ENCODE measurements at places on chromosomes 2 and 18.

- DNase-seq, result no peak
These were observed 279.1 kb upstream of the LYPD1 start for GRCh38 chr2:132949108-132949507.

GRCh38 chr18:62505669-62506494 lies 16.9 kb upstream of the ZCCHC2 start:
- no peak for DNase-seq

DNA sequence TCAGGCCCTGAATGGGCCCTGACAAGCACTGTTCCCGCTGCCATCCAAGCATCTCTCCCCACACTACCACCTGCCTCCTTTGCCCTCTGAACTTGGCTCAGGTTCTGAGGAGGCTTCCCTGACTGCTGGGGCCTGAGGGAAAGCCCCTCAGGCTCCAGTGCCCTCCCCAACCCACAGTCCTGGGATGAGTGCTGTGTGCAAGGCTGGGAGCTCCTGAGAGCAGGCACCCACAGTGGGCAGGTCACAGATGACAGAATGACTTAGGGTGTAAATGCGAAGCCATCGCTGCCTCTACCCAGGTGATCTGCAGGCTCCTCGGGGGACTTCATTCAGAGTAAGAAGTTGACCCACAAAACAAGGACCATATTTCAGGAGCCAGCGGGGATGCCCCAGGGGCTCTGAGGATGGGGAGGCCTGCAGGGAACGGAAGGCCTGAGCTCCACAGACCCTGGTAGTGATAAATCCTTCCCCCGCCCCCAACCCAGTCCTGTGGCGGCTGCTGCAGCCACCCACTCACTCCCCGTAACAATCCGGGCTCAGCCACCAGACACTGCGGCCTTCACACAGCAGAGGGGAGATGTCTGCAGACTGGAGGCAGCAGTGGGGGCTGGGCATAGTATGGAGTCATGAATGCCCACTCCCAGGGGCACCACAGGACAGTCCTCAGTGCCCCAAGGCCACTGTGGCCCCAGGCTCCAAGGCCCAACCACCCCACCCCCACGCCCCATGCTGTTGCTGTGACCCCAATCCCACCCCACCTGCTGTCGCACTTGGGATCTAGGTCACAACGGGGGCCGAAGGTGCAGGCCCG lies 8.9 kb downstream of the BIN1 start:
- no peak for DNase-seq

GRCh38 chr2:58072102-58072501 lies 25.5 kb downstream of the VRK2 start:
- DNase-seq, result no peak

DNA sequence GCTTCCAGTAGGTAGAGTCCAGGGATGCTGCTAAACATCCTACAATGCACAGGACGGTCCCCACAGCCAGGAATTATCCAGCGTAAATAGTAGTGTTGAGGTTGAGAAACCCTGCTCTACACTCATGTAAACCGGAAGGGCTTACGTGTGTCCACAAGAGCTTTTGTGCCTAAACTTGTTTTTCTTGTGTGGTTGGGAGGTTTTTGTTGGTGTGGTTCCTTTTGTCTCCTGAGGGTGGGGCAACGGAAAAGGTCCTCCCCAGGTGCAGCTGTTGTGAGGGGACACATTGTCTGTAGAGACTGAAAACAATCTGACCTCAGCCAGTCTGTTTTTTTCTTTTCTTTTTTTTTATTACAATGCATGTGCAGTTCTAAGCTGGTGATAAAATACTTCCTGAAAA lies 72.7 kb upstream of the MGAT5 start:
- DNase-seq, result no peak

Data from AG09309 (cell line).